ENCODE measurements at places on chromosomes 4 and X.

DNA sequence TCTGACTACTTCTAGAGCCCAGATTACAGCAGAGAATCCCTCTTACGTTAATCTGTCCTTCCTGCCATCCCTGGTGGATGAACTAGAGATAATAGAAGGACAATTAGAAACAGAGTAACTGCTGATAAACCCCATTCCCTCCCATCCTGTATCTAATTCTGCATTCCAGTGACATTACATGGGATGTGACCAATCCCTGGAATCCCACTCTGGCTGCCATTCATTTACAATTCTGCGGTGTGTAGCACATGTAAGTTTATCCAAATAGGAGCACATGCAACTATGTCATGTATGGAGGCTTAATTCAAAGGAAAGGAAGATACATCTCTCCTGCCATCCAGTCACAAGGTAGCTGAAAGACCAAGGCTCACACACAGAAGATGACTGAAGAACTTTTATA lies 339.5 kb downstream of the GPAT3 start:
- no peak for DNase-seq

- DNase-seq = no peak
Observed at GRCh38 chr4:40552536-40552935, 77.1 kb downstream of the RBM47 start.

GRCh38 chr4:16760617-16761363 lies 137.7 kb downstream of the LDB2 start:
- DNase-seq = no peak

- no peak for DNase-seq
Observed at GRCh38 chr4:94841864-94842221, 84.1 kb downstream of the BMPR1B start.

GRCh38 chr4:184782731-184783373 lies 42.9 kb downstream of the ACSL1 start:
- no peak for DNase-seq

- no peak for DNase-seq
Observed at GRCh38 chrX:99095965-99096635, 1314.0 kb downstream of the PCDH19 start.

GRCh38 chrX:150968862-150969720 lies 14.0 kb upstream of the HMGB3 start:
- DNase-seq = no peak

DNA sequence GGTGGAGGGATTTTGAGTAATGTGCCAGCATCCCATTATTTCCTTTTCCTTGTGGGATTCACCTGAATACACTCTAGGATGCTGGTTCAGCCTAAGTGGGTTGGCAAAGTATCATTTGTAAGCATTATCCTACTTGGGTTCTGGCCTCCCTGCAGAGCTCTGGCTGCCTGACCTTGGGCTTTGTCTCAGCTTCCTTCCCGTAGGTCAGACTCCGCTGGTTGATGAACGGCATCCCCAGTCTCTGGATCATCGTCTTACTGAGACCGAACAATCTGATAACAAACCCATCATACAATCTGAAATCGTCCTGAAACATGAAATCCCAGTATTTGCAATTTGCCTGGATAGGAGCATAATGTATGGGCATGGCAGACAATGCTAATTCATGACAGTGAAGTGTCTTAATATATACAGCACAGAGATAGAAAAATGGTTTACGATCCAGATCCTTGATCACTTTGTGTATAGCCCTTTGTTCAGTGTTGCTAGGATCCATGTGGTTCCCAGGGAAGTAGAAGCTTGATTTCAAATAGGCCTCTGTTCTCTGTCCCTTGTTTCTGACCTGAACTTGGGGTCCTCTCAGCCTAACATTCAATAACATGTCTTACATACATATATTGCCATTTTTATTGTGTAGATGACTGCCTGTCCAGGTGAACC lies 5.5 kb downstream of the MID2 start:
- no peak for DNase-seq

GRCh38 chrX:101263766-101264165 lies 27.4 kb downstream of the TAF7L start:
- DNase-seq = no peak

DNA sequence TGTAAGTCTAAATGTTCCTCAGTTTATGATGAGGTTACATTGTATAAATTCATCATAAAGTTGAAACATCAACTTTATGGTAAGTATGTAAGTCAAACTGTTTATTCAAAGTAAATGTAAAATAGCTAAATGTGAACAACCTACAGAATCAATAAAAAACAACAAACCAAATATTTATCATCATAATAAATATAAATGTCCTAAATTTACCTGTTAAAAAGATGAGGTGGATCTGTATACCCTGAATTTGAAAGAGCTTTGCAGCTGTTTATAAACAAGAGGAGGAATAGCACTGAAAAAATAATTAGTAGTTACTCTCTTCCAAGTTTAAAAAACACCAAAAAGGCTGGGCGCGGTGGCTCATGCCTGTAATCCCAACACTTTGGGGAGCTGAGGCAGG lies 13.7 kb downstream of the ABHD18 start:
- DNase-seq = no peak

GRCh38 chrX:103413705-103414387 lies 37.5 kb downstream of the BEX3 start:
- no peak for DNase-seq

- no peak for DNase-seq
Observed at GRCh38 chr4:145786830-145787229, 106.9 kb downstream of the C4orf51 start.

DNA sequence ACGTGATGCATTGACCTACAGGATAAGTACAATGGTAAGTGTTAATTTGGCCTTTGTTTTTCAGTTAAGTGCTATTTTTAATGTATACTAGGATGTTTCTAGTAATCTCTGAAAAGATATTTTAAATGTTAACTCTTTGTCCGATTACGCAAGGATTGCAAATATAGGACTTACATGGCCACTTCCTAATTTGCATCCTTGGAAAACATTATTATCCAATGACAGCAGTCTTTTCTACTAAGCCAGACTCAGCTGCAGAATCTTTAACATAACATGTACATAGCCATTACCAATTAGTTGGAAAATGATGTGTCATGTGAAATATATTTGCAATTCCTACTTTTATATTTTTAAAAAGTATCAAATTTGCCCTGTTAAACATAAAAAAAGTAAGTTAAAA lies 124.7 kb downstream of the MID1 start:
- DNase-seq = no peak

DNA sequence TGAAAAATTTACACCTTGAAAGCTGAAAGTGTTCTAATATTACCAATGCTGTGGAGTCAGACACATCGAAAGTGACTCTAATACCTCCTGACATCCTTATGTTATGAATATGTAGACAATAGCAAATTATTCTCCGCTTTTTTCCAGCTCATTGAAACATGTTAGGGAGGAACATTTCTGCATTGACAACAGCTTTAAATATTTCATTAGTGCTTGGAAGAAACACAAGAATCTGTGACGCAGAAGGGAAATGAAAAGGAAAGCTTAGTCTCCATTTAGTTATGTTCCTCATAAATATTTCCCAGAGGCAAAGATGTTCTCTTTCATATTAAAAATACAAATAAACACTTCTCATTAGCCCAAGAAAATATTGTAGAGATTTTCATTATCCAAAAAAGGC lies 55.8 kb upstream of the CD99 start:
- DNase-seq = no peak

DNA sequence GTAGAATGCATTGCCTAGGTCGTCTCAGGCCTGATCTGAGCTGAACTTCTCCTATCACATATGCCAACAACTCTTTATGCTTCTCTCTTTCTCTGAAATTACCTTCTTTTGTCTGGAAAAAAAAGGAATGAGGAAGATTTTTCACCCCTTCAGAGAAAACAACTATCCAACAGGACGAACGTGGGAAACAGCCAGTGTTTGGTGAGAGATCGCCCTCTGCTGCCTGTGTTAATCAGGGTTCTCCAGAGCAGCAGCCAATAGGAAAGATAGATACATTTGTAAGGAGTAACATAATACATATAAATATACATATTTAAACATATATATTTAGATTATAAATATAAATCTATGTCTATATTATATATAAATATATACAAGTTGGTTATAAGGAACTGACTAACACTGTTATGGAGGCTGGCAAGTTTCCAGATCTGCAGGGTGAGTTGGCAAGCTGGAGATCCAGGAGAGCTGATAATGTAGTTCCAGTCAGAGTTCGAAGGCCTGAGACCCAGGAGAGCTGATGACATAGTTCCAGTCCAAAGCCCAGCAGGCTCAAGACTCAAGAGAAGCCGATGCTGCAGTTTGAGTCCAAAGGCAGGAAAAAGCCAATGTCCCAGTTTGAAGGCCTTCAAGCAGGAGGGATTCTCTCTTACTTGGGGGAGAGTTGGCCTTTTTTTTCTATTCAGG lies 13.3 kb downstream of the CETN2 start:
- no peak for DNase-seq

- DNase-seq = no peak
Observed at GRCh38 chr4:10753856-10754402, 69.4 kb upstream of the CLNK start.

GRCh38 chr4:94305466-94306225 lies 37.0 kb downstream of the HPGDS start:
- DNase-seq = no peak

- DNase-seq = no peak
Observed at GRCh38 chr4:106287353-106287969, 28.5 kb downstream of the TBCK start.

GRCh38 chr4:140049849-140050637 lies 103.9 kb downstream of the MAML3 start:
- DNase-seq = no peak

DNA sequence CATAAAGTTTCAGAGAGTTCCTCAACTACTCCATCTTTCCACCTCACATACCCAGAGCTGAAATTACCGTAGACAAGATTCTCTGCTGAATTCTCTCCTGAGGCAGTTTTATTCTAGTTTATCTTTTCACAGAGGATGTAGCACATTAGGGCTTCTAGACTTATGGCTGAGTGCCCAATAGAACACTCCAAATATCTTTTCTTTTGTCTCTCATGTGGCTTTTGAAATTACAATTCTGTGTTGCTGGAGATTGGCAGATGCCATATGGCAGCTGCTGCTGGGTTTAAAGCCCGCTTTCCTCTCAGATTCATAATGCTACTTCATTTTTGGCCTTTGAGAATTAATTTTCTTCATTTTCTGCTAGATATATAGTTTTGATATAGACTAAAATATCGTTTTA lies 107.6 kb upstream of the BANK1 start:
- DNase-seq = no peak

DNA sequence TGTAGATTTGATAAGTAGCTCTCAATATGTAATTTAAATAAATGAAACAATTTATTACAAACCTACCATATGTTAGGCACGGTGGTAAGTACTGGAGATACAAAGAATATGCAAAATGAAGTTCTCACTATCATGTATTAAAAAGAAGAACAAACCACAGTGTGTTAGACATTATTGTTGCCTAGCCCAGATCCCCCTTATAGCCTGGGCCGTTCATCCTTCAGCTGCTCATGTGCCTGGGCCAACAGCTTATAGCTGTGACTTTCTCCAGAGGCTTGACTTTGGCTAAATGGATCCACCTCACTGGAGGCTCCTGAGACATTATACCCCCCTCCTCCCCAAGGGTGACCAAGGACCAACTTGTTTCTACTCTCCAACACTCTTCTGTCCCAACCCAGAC lies 29.8 kb upstream of the CCNG2 start:
- no peak for DNase-seq

DNA sequence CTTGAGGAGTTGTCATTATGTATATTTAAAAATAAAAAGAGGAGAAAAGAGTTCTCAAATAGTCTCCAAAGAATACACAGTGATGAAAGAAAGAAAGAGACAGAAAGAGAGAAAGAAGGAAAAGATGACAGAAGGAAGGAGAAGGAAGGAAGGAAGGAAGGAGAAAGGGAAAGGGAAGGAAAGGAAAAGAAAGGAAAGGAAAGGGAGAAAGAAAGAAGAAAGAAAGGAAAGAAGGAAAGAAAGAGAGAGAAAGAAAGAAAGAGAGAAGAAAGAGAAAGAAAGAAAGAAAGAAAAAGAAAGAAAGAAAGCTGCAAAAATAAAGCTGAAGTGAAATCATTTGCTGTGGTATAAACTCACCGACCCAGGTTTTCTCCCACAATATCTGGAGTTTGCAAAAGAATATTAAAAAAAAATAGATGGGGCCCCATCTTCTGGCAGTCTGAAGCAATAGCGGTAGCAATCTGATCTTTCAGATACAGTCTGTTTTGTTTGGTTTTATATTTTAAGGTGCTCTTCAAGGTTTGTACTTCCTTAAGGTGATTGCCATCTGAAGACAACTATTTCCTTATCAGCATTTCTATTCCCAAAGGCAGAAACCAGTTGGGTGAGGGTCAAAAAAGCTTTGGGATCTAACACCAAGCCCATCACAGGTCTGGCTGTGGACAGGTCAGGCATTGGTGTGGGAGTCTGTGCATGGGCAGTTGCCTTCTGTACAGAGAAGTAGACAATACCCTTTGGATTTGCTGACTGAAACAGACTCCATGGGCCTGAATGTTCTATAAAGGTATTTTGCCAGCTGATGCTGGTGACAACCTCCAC lies 160.4 kb downstream of the CPEB2 start:
- no peak for DNase-seq

DNA sequence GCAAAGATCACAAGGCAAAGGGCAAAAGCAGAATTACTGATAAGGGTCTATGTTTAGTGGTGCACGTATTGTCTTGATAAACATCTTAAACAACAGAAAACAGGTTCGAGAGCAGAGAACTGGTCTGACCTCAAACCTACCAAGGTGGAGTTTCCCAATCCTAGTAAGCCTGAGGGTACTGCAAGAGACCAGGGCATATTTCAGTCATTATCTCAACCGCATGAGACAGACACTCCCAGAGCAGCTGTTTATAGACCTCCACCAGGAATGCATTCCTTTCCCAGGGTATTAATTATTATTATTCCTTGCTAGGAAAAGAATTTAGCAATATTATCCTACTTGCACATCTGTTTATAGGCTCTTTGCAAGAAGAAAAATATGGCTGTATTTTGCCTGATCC lies 51.5 kb downstream of the NPNT start:
- DNase-seq = no peak
